ENCODE measurements at places on chromosomes 6 and 20. TPM values are rescaled to one million over a fixed set of nuclear protein-coding genes. Genes with fewer than 3 reads are reported as not detected.

Gene CCND3
- polyA plus RNA-seq, result 648 TPM

GRCh38 chr20:44615876-44616603 is 33.7 kb downstream of the PKIG start:
- H3K36me3 ChIP-seq, result peaks cover 11% of the 10 kb centered on the region
- H3K4me3 ChIP-seq, result no peak overlapping the region
- no peak for DNase-seq
- no peak overlapping the region for H3K27ac ChIP-seq
- H3K4me1 ChIP-seq, result peaks cover 49% of the 10 kb centered on the region

DNA sequence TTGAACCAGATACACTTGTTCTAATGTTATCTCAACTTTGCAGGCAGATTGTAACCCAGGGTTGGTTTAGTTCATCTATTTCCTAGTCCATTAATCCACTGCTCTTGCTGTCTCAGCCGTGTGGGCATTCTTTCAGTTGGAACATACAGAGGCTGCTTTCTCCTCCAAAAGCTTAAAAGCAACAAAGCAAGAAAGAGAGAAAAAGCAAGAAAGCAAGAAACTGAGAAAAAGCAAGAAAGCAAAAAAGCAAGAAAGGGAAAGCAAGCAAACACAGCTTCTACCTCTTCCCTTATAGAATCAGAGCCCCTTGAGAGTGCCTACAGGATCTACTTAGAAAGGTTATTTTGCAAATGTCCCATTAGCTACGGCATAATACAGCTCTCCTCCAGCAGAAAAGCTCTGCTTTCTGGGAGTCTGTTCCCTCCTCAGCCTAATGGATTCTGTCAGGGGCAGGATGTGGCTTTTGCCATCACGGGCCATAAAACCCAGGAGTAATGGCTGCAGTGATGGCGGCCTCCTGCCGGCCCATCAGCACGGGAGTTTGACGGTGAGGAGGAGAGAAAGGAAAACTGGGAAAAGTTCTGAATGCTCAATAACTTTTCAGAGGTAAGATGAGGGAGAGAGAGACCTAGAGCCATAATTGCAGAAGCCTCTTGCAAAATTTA is 156.8 kb upstream of the JARID2 start:
- no peak overlapping the region for H3K4me3 ChIP-seq
- H3K27me3 ChIP-seq, result no peaks in the 10 kb centered on the region
- no peaks in the 10 kb centered on the region for H3K36me3 ChIP-seq
- peak overlapping the region; percentile 88 for H3K27ac ChIP-seq

DNA sequence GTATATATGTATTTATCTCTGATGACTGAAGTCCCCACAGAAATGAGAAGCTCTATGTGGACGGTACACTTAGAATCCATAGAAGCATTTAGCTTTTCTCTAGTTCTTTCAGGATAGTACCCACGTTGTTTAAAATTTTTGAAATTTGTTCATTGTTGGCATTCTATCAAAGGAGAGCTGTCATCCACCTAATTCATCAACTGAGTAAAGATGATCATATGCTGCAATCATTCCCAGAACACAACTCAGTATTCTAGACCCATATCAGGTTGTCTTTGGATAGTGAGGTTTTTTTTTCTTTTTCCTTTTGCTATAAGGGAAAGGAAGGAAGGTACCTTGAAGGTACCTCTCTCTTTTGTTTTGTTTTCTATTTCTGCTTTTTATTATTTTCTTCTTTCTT is 9.3 kb downstream of the SERAC1 start:
- no peaks in the 10 kb centered on the region for H3K4me1 ChIP-seq

DNA sequence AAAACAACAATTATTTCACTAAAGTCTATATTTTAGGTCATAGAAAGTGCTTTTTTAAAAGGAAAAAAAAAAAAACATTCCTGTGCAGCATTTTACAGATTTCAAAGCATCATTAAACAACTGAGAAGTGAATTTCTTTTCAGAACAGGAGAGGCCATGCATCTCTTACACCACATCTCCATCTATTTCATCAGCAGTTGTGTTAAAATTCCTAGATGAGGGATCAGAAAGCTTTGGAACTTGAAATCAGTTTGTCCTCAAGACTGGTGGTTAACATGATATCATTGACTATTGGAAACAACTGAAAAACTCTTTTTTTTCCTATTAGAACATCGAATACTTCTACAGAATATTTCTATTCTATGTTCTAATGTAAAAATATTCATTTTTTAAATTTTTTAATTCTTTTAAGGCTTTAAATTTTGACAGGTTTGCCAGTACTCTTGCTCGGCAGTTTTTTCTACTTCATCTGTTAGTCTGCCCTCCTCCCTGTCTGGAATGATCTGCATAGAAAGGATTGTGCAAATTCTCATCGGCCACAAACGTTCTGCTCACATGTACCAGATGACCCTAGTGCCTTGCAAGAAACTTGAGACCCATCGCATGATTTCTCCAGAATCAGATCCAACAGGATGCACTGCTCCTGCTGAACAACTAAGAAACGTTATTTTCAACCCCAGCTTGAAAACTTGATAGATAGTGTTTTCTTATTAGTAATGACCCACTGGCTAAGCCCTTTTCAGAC is 411.0 kb upstream of the AGPAT4 start:
- H3K27ac ChIP-seq, result no peak overlapping the region
- H3K27me3 ChIP-seq, result no peaks in the 10 kb centered on the region
- H3K4me1 ChIP-seq, result no peaks in the 10 kb centered on the region

DNA sequence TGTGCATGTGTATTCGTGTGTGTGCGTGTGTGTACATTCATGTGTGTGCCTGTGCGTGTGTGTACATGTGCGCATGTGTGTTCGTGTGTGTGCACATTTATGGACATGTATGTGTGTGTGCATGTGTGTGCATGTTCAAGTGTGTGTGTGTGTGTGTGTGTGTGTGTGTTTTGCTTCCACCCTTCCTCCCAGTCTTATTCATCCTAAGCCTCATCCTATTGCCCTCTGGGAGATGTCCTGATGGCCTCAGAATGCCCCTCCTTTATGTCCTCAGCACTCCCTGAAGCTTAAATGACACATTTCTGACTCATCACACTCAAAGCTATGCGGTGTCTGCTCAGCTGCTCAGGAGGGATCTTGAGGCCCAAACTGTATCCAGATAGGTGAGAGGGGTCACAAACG is 76.6 kb upstream of the CCDC167 start:
- H3K4me1 ChIP-seq, result no peaks in the 10 kb centered on the region
- no peak overlapping the region for H3K27ac ChIP-seq
- H3K4me3 ChIP-seq, result no peak overlapping the region
- H3K27me3 ChIP-seq, result peaks cover 4% of the 10 kb centered on the region
- no peaks in the 10 kb centered on the region for H3K36me3 ChIP-seq

- H3K4me3 ChIP-seq, result no peak overlapping the region
- H3K4me1 ChIP-seq, result no peaks in the 10 kb centered on the region
- H3K27me3 ChIP-seq, result no peaks in the 10 kb centered on the region
- no peak overlapping the region for H3K27ac ChIP-seq
- H3K36me3 ChIP-seq, result no peaks in the 10 kb centered on the region
These were observed 20.6 kb downstream of the BPIFB1 start for GRCh38 chr20:33303595-33303994.

- no peak overlapping the region for H3K27ac ChIP-seq
- no peaks in the 10 kb centered on the region for H3K36me3 ChIP-seq
- DNase-seq, result no peak
These were observed 18.3 kb downstream of the RAET1L start for GRCh38 chr6:150006961-150007464.

DNA sequence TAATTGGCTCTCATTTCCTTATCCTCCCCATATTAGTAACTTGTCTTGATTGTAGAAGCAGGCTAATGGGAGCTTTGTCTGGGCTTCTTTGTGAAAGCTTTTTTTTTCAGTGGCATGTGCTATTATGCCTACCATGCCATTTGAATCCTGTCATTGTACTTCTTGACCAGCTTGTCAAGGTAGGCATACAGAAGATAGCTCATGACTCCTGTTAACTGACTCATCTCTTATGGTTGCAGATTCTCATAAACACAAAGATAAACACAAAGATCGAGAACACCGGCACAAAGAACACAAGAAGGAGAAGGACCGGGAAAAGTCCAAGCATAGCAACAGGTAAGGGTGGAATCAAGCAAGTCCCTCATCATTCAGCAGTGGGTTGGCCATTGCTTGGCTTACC is 32.5 kb downstream of the TOP1 start:
- peaks cover 4% of the 10 kb centered on the region for H3K36me3 ChIP-seq
- H3K4me3 ChIP-seq, result no peak overlapping the region
- DNase-seq, result no peak
- no peaks in the 10 kb centered on the region for H3K27me3 ChIP-seq
